ENCODE measurements at places on chromosomes 5 and 9.
A peak's percentile ranks its signal among the peaks of the same experiment; 100 is the strongest.

GRCh38 chr9:91186632-91187108, 175.0 kb downstream of the AUH start:
- DNase-seq: no peak

DNA sequence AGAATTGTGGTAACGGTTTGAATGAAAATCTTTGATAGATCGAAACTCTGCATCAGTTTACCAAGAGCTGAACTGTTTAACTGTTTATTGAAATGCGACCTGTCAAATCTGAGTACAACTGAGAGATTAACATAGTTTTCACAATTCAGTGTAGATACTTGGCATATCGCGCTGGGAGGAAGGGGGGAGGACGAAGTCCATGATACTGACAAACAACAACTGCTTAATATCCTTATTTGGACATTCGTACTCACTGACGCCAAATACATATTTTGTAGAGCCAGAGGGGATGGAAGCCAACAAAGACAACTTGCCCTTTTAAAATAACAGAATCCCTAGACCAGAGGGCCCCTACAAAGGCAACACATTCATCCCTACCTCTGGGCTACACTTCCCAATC, 93.2 kb downstream of the GLIS3 start:
- DNase-seq: no peak

- no peak for DNase-seq
These were observed 205.7 kb downstream of the NTRK2 start for GRCh38 chr9:84875193-84875592.

DNA sequence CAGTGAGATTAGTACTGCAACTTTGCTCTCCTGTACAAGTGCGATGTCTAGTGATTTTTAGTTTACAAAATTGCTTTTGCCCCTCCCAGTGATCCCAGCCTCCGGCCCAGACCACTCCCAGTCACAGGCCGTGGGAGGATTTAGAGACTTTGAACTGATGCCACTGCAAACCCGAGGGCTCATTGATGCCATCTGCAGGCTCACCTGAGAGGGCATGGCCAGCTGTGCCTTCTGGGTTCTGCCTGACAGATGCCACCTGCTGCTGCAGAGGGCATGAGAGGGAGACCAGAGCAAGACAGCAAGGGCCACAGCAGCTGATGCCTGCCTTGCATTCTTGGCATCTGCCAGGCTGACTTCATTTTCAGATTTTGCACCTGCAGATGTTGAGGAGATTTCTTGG, 593.8 kb downstream of the CDK5RAP2 start:
- DNase-seq: no peak

- no peak for DNase-seq
These were observed 252.0 kb upstream of the IRX4 start for GRCh38 chr5:2134543-2135292.

GRCh38 chr5:593511-593910, 18.6 kb upstream of the CEP72 start:
- no peak for DNase-seq

DNA sequence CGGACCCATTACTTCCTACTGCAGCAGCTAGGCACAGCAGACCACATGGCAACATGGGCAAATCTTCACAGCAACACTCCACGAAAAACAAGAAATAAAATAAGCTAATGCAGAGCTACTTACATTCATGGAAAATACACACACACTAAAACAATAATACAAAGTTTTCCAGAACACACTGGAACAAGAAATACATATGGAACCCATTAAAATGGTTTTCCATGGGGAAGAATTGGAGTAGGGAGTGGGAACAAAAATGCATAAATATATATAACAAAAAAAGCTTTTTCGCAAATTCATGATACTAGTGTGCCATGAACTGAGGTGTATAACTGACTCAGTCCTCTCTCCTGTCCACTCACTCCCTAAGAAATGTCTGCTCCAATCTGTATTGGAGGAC, 8.3 kb downstream of the ADAMTS12 start:
- no peak for DNase-seq

GRCh38 chr5:56314529-56314928, 81.4 kb upstream of the ANKRD55 start:
- DNase-seq: no peak

GRCh38 chr5:79255786-79256557, 20.0 kb downstream of the JMY start:
- DNase-seq: no peak

- DNase-seq: peak; percentile 6
These were observed 762 bp downstream of the CACNA1B start for GRCh38 chr9:137878146-137878941.

Measured in hematopoietic multipotent progenitor cell treated with erythropoietin and hydrocortisone succinate and interleukin-3 and kit ligand, for 8 days (in vitro differentiated cells).